T-helper 17 cell (primary cell): ENCODE measurements at places on chromosomes 2 and 18. TPM values are rescaled to one million over a fixed set of nuclear protein-coding genes. Genes with fewer than 3 reads are reported as not detected.

The TMEM178A gene
- 0.65 TPM for total RNA-seq

The TSPYL6 gene
- total RNA-seq = not detected

The INPP5D gene
- total RNA-seq = 184 TPM

The SERPINB13 gene
- not detected for total RNA-seq

The NGEF gene
- not detected for total RNA-seq

The SH3RF3 gene
- total RNA-seq = 0.16 TPM

The CLEC4F gene
- 0.15 TPM for total RNA-seq

The SERPINB10 gene
- not detected for total RNA-seq

The KYNU gene
- 1.8 TPM for total RNA-seq

The HRH4 gene
- total RNA-seq = 8.5 TPM

The LINC00305 gene
- total RNA-seq = not detected

The GPR45 gene
- total RNA-seq = not detected

The DYNAP gene
- total RNA-seq = not detected

DNA sequence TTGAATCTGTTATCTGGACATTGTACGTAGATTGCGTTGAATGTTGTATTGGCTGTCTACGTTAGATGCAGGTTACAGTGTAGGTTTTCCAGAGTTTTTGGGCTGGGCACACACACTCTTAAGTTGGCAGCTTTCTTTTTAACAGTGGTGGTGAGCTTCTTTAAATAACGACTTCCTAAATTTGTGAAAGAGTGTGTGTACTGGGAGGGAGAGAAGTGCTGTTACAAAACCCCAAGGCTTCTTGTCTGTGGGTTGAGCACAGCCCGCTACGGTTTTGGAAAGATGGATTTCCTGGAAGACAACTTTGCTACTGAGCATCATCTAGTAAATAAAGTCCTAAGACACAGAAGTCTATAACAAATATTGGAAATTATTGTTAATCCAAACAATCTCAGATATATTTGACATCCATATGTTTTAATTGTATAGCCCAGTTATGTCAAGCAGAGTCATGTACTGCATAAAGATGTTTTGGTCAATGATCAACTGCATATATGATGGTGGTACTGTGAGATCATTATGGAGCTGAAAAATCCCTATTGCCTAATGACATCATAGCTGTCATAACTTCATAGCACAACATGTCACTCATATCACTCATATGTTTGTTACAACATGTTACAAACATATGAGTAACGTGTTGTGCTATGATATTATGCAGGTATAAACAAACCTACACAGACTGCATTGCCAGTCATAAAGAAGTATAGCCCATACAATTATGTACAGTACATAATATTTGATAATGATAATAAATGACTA, 7.9 kb upstream of the THUMPD2 start:
- no peaks in the 10 kb centered on the region for H3K36me3 ChIP-seq
- peaks cover 4% of the 10 kb centered on the region for H3K4me1 ChIP-seq

- no peak for DNase-seq
- no peak overlapping the region for H3K4me3 ChIP-seq
- H3K4me1 ChIP-seq = no peaks in the 10 kb centered on the region
- no peaks in the 10 kb centered on the region for H3K36me3 ChIP-seq
Measured at GRCh38 chr18:55220523-55220922, 261.3 kb upstream of the CCDC68 start.

DNA sequence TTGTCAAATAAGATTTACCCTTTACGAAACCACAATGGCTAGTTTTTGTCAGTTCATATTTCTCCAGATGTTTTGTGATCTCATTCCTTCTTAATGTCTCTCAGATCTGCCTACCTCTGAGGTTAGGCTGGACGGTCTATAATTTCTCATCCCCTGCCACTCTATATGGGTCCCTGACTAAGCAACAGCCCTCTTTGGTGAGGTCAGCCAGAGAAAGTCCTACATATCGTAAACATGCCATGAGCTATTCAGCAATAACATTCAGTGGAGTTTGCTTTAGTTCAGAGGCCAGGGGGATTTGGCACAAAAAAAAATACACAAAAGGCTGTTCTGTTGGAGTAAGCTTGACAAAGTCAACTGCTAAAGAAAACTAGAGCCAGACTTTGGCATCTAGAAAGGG, 192.1 kb upstream of the NCKAP5 start:
- no peak overlapping the region for H3K27ac ChIP-seq
- peaks cover 33% of the 10 kb centered on the region for H3K27me3 ChIP-seq
- DNase-seq = no peak
- no peaks in the 10 kb centered on the region for H3K36me3 ChIP-seq
- no peaks in the 10 kb centered on the region for H3K4me1 ChIP-seq

- H3K36me3 ChIP-seq = no peaks in the 10 kb centered on the region
- H3K4me3 ChIP-seq = no peak overlapping the region
- peaks cover 14% of the 10 kb centered on the region for H3K27me3 ChIP-seq
- H3K4me1 ChIP-seq = peaks cover 15% of the 10 kb centered on the region
Measured at GRCh38 chr2:9993488-9994165, 42.1 kb downstream of the GRHL1 start.

DNA sequence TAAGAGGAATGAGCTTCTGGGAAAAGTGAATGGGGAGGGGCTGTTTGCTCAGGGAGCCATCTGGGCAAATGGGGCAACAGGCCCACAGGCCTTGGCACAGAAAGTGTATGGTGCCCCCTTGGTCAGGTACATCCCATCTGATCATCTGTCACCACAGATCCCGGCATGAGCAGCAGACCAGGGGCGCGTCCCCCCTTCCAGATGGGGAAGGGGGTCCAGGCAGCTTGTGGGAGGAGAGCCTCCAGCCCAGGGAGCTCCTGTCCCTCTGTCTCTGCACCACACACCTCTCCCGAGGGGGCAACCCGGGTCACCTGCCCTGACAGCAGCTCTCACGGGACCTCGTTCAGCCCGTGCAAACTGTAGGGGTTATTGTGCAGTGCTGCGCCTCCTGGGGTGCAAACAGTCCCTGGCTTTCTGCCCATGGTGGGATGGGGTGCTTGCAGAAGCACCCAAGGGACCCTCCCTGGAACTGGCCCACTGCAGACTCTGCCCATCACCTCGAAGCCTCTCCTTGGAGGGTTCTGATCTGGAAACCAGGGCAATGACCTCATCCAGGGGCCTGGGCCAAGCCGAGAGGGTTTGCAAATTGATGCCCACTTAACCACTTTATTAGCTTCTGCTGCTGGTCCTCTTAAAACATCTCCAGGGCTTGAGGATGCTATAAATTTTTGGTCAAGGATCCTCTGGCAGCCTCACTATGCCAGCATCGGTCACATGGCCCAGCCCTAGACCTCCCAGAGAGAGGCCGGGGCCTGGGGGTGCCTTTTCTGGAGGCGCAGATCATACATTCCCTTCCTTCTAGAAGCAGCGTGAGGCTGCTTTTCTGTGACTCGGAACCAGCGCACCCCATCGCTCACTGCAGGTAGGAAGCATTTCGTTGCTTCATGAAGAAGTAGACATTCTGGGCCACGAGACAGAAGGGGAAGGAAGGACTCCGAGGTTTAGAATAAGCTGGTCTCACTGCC, 7.6 kb upstream of the BOK start:
- H3K4me3 ChIP-seq = no peak overlapping the region
- H3K27ac ChIP-seq = no peak overlapping the region
- H3K4me1 ChIP-seq = peaks cover 2% of the 10 kb centered on the region
- H3K36me3 ChIP-seq = peaks cover 3% of the 10 kb centered on the region
- DNase-seq = no peak

- no peaks in the 10 kb centered on the region for H3K27me3 ChIP-seq
- peak overlapping the region; percentile 71 for H3K27ac ChIP-seq
- H3K4me1 ChIP-seq = peaks cover 22% of the 10 kb centered on the region
- no peaks in the 10 kb centered on the region for H3K36me3 ChIP-seq
Measured at GRCh38 chr2:218327451-218328210, 29.0 kb upstream of the CATIP start.

DNA sequence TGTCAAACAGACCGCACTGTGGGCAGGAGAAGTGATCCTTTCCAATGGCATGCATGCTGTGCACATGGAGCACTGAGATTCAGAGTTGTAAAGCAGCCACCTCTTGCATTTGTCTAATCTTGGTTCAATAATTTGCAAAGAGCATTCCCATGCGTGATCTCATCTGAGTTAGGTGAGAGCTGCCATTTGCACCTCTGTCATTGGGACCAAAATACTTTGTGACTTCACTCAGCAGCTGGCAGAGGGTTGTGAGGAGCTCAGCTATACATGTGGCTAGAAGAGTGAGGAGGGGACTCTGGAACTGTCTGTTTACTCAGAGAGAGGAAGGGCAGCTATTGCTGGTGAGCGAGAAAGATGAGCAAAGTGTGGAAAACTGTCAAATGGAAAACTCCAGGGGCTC, 265.1 kb upstream of the TNP1 start:
- DNase-seq = no peak
- H3K4me3 ChIP-seq = no peak overlapping the region
- no peak overlapping the region for H3K27ac ChIP-seq
- H3K27me3 ChIP-seq = no peaks in the 10 kb centered on the region
- H3K36me3 ChIP-seq = no peaks in the 10 kb centered on the region
- H3K4me1 ChIP-seq = no peaks in the 10 kb centered on the region

- H3K27ac ChIP-seq = no peak overlapping the region
- H3K27me3 ChIP-seq = peaks cover 39% of the 10 kb centered on the region
- DNase-seq = no peak
- H3K4me3 ChIP-seq = no peak overlapping the region
- H3K4me1 ChIP-seq = no peaks in the 10 kb centered on the region
- no peaks in the 10 kb centered on the region for H3K36me3 ChIP-seq
Measured at GRCh38 chr18:63892566-63892965, 5.1 kb downstream of the SERPINB2 start.

GRCh38 chr2:241202681-241203080, 14.2 kb downstream of the ANO7 start:
- no peaks in the 10 kb centered on the region for H3K36me3 ChIP-seq
- no peak for DNase-seq

- H3K27ac ChIP-seq = no peak overlapping the region
- H3K36me3 ChIP-seq = peaks cover 3% of the 10 kb centered on the region
- no peaks in the 10 kb centered on the region for H3K27me3 ChIP-seq
Measured at GRCh38 chr2:197914778-197915177, 110.4 kb downstream of the PLCL1 start.

DNA sequence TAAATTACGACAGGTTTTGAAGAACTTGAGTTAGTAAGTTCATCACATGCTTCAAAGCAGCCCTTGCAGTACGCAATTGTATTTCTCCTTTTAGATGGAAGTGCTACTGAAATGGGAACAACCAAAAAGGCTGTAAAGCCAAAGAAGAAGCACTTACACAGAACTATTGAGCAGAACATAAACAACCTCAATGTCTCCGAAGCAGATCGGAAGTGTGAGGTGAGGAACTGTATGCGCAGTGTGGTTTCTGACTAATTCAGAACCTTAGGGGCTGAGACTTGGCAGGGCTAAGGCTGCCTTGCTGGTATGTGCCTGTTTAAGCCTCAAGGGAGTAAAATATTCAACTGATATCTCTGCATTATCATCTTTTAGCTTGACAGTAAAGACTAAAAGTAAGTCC, 8.4 kb downstream of the NCAPH start:
- H3K27ac ChIP-seq = peak overlapping the region; percentile 98
- H3K4me1 ChIP-seq = peaks cover 54% of the 10 kb centered on the region
- DNase-seq = no peak

DNA sequence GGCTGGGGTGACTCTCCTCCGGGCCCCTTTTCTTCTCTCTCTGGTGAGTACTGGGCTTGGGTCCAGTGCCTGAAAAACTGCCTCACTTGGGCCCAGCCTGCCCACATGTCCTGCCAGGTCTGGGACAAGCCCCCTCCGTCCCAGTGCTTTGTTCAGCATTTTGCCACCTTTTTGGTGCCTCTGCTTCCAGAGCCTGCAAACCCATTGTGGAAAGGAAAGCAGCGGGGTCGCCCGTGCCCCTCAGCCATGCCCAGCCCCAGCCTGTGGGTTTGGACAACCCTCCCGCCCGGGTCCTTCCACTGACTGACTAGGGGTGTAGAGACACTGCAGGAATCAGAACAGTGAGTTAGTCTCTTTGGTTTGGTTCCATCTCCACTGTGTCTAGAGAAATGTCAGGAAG, 140.7 kb upstream of the ALKAL2 start:
- no peaks in the 10 kb centered on the region for H3K36me3 ChIP-seq
- H3K27ac ChIP-seq = no peak overlapping the region
- peaks cover 11% of the 10 kb centered on the region for H3K27me3 ChIP-seq
- no peak overlapping the region for H3K4me3 ChIP-seq

DNA sequence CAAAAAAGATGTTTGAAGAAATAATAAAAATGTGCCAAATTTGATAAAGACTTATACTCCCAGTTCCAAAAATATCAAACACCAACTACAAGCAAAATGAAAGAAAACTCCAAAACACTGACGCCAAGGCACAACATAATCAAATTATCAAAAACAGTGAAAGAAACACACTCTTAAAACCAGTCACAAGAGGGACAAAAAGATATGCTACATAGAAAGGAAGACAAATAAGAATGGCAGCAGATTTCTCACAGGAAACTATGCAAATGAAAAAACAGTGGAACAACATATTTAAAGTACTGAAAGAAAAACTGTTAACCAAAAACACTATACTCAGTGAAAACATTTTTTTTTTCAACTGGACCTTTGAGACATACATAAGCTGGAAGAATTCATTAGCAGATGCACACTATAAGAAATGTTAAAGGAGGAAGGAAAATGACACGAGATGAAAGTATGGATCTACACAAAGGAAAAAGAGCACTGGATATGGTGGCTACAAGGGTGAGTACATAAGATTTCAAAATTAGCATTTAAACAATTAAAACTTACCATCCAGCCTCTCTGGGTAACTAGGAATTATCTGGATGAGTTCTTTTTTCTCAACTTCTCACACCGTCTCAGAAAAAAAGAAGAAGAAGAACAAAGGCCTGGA, 94.0 kb upstream of the ACVR1C start:
- no peak overlapping the region for H3K4me3 ChIP-seq
- H3K27ac ChIP-seq = no peak overlapping the region
- peaks cover 5% of the 10 kb centered on the region for H3K36me3 ChIP-seq
- H3K4me1 ChIP-seq = no peaks in the 10 kb centered on the region
- H3K27me3 ChIP-seq = no peaks in the 10 kb centered on the region

DNA sequence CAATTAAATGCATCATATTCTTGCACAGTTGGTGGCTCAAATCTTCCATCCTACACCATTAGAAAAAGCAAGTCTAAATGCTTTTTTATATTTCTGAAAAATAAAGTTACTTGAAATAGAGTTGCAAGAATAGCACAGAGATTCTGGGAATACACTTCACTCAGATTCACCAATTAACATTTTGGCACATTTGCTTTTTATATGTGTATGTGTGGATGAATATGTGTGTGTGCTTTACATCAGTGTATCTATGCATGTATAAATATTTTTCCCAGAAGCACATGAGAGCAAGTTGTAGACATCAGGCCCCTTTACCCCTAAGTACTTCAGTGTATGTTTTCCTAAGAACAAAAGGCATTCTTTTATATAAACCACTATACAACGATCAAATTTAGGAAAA, 27.6 kb upstream of the MSH2 start:
- H3K36me3 ChIP-seq = no peaks in the 10 kb centered on the region
- no peak for DNase-seq
- no peak overlapping the region for H3K27ac ChIP-seq
- no peaks in the 10 kb centered on the region for H3K4me1 ChIP-seq
- H3K27me3 ChIP-seq = peaks cover 39% of the 10 kb centered on the region
